Stimulated activated CD8-positive, alpha-beta memory T cell treated with anti-CD3 and anti-CD28 coated beads, Interleukin-4, amount 100 ng/mL, for 24 hours (primary cell): ENCODE measurements at places on chromosomes 12 and 14.

- DNase-seq = no peak
Observed at GRCh38 chr12:66647034-66647691, 31.7 kb downstream of the GRIP1 start.

GRCh38 chr12:42332301-42333285 is 6.6 kb downstream of the PPHLN1 start:
- DNase-seq = no peak

DNA sequence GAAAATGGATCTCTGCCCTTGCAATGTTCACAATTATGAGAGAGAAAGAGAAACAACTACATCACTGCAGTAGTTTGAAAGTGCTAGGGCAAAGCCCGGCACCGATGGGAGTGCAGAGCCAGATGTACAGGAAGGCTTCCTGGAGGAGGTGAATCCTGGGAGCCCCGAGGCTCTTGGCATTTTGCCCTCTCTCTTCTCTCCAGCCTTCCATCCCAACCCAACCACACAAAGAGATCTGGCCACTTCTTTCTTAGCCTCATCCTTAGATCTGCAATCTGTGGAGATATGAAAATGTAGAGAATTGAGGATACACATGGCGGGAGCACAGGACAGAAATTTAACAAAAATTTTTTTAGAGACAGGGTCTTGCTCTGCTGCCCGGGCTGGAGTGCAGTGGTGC is 3.3 kb upstream of the PAPLN start:
- no peak for DNase-seq

DNA sequence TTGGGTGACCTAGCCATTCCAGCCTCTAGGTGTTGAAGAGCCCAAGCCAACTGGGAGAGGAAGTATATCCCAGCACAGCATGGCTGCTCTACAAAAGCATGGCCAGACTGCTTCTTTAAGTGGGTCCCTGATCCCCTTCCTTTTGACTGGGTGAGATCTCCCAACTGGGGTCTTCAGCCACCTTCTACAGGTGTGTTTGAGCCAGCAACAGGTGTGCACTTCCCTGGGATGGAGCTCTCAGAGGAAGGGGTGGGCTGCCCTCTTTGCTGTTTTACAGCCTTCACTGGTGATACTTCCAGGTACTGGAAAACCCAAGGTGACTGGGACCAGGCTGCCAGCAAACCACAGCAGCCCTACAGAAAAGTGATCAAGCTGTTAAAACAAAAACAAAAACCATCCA is 14.2 kb upstream of the GNS start:
- no peak for DNase-seq

DNA sequence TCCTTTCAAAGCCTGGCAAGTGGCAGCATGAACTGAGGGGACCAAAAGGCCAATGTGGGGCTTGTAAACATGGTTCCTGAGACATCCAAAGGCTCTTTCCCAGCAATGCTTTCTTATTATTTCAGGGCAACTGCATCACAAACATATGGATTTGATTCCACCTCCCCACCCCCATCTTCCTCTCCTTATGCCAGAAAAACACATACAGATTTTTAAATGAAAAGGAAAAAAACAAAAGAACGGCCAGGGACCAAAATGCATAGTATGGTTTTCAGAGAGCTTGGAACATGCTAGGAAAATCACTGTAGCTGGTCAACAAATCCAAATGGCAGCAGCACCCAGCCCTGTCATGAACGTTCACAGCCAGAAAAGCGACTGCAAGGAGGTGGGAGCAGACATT is 167.6 kb downstream of the ANO2 start:
- no peak for DNase-seq

GRCh38 chr14:100092832-100093231 is 27.6 kb downstream of the EVL start:
- no peak for DNase-seq

- DNase-seq = no peak
Observed at GRCh38 chr14:79781882-79782281, 429.4 kb downstream of the DIO2 start.

GRCh38 chr12:85639834-85640233 is 196.4 kb downstream of the RASSF9 start:
- no peak for DNase-seq

DNA sequence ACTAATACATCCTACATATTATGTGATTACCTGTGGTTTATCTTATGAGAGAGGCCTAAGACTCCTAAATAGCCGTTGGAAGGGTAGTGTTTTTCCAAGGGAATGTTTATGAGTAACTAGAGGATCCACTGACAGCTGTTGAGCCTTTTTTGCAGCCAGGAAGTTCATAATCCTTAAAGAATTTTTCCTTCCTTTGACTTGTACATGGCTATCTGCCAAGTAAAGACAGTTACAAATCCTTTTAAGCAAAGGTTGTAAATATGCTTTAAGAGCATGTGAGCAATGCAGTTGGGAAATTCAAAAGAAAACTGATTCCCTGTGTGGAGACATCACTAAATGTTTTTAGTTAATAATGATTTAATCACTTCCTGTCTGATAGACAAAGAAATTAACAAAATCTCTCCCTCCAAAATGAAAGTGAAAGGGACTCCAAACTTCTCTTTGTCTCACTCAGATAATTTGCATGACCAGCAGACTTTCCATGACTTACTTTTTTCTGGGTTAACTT is 333.8 kb downstream of the PDZRN4 start:
- no peak for DNase-seq

GRCh38 chr14:77710364-77710763 is 2.5 kb downstream of the SLIRP start:
- no peak for DNase-seq

DNA sequence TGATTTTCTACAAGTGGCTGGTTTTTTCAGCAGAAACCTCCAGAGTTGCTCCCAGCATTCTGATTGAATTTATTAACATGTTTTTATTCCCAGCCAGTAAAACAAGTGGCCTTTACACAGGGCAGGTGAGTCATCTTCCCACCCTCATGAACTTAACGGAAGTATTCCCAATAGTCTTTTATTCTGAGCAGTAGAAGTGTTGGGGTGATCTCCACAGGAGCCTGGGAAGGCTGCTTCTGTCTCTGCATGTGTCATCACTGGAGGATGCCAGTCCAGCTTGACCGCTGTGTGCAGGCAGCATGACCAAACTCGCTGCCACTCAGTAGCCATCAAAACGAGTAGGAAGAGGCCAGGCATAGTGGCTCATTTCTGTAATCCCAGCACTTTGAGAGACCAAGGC is 13.4 kb upstream of the DNAH10 start:
- no peak for DNase-seq

- DNase-seq = no peak
Observed at GRCh38 chr12:105013892-105014291, 27.8 kb downstream of the NOPCHAP1 start.

GRCh38 chr12:46771268-46771827 is 54.4 kb downstream of the SLC38A4 start:
- DNase-seq = no peak

- no peak for DNase-seq
Observed at GRCh38 chr14:101865288-101865687, 99.1 kb upstream of the DYNC1H1 start.

DNA sequence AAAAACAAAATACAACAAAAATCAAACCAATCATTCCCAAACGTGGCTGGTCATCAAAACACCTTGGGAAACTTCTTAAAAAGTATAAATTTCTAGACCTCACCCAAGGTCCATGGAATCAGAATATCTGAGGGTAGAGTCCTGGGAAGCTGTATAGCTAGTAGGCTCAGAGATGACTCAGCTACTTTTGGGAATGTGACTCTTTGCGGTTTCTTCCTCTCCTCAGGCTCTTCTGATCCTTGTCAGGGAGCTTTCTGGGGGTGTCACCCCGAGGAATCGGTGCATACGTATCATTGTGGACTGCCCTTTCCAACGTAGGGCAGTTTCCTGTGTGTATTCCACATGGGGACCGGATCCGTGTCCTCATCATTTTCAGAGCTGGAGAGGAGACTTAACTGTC is 14.8 kb downstream of the JDP2 start:
- no peak for DNase-seq

GRCh38 chr12:28099871-28100270 is 90.4 kb upstream of the CCDC91 start:
- DNase-seq = no peak

DNA sequence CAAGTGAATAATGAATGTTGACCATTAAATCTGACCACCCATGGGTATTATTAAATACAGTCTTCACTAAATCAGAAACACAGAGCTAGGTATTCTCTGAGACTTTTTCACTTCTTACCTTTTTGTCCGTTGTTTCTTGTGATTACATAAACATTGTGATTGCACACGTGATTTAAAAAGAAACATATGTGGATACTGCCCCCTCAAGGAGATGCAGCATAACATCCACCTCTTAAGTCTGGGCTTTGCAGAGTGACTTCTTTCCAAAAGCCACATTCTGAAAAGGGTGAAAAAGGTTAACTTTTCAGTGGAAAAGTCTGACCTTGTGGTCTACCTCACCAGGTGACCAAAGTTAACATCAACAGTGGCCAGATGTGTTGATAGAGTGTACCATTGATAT is 185.5 kb upstream of the FAR2 start:
- no peak for DNase-seq

GRCh38 chr12:48043771-48044170 is 39.5 kb upstream of the COL2A1 start:
- no peak for DNase-seq

GRCh38 chr14:90300611-90301047 is 31.1 kb downstream of the NRDE2 start:
- DNase-seq = no peak

DNA sequence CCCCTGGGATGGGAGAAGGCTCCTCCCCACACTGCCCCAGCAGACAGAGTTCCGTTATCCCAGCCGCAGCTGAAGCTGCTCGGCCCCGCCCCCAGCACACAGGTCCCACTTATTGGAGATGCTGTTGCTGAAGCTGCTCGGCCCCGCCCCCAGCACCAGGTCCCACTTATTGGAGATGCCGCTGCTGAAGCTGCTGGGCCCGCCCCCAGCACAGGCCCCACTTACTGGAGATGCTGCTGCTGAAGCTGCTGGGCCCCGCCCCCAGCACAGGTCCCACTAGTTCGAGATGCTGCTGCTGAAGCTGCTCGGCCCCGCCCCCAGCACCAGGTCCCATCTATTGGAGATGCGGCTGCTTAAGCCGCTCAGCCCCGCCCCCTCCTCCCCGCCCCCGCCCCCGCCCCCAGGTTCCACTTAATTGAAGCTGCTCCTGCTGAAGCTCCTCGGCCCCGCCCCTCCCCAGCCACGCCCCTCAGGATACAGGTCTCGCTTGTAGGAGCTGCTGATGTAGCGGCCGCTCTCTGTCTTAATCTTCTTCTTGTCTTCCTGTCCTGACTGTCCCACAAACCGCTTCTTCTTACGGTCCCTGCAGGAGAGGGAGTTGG is 12.0 kb downstream of the CFAP73 start:
- DNase-seq = no peak

- no peak for DNase-seq
Observed at GRCh38 chr14:97970222-97970621, 1173.0 kb downstream of the VRK1 start.

- DNase-seq = no peak
Observed at GRCh38 chr12:90124914-90125313, 416.3 kb upstream of the ATP2B1 start.

DNA sequence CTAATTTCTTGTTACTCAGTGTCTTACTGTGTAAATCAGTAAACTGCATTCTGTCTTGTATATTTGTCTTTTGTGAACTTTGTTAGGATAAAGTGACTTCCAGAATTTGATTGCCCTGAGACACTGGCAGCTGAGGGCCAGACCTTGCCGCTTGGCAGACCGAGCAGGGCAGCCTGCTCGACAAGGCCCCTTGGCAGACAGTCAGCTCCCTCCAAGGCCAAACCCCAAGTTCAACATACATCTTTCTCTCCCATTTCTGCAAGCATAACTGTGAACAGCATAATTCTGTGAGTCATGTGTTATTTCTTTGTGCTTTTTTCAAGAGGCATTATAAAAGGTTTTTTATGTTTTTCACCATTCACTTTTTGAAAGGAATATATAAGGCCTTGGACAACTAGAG is 39.2 kb upstream of the BMAL2 start:
- no peak for DNase-seq
